IPS-NIHi11 (cell line): ENCODE measurements at places on chromosomes 1 and 21.

GRCh38 chr1:40825996-40826395 lies 36.2 kb downstream of the CITED4 start:
- no peak for DNase-seq

DNA sequence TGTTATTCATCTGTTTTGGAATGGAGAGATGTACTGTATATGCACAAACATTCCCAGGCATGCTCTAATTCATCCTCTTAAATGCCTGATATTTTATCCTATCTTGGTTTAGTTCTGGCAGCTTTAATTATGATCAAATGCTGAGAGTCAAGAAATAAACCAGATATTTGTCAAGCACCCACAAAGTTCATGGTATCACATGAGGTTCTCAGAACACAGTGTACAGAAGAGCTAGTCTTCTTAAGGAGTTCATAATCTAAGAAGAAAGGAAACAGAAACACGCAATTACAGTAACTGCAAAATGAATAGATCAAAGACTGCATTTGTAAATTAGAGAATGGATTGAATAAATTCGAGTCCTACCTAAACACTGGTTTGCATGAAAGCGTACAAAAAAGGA lies 58.3 kb upstream of the KCNH1 start:
- no peak for DNase-seq

DNA sequence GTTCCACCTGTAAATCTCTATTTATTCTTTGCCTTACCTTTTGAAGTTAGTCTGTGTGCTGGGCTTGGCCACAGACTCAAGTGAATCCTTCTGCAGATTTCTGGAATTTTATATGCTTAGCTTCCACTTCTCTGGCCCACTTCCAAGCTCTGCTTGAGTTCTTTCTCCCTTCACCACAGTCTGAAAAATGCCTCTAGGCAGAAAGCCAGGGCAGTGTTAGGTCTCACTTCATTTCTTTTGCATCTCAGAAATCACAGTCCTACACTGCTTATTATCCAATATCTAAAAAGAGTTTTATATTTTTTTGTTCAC lies 48.9 kb downstream of the INKA2 start:
- peak; percentile 24 for DNase-seq

DNA sequence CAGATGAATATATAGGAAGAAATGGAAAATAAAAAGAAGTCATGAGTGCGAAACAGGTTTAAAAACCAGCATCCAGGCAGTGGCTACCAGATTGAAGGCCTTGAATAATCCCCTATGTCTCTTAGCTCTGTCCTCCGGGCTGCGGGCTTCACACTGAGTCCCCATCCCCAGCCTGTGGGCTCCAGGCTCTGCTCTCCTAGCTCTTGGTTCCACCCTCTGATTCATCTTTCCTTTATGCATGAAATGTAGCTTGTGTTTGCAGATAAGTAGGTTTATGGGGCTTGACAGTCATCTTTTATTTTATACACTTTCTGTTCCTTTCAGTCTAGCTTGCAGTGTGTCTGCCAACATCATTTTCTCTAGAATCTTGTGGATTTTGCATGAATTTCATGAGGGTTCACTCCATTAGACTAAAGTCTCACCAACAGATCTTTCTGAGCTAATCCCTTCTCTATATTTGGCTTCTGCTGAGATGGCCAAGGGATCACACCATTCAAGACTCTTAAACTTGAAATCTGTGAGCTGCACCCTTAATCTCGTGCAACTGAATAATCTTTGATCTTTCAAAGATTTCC lies 174.5 kb downstream of the PLPPR4 start:
- DNase-seq: no peak

DNA sequence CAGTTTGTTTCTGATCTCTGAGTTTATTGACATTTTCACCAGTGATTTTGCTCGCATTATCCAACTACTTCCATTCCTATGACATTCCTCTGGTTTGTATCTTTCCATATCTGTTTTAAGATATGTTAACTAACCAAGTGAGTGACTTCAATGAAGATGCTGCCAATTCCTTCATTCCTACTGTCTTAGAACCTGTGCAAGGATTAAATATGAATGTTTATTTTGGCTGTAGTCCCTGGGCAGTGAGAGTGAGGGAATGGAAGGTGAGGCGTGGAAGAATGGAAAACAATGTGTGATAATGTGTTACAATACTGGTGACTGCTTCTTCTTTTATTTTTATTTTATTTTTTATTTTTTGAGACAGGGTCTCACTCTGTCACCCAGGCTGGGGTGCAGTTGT lies 183.0 kb downstream of the SDCCAG8 start:
- DNase-seq: no peak

DNA sequence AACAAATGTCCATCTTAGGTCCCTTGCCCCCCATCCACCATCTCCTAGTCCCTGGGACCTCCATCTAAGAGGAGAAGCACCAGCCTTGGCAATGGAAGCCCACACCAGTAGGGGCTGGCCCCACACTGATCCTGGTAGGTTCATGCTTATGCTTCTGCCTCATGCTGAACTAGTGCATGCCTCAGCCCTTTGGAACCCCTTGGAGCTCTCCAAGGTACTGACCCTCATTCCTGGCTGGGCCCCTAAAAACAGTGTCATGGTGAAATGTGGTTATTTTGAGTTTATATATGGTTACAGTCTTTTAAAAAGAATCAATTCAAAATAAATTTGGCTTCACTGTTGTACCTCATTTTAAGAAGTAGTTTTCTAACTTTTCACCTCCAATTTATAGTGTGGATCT lies 108.3 kb downstream of the HIVEP3 start:
- DNase-seq: peak; percentile 73

DNA sequence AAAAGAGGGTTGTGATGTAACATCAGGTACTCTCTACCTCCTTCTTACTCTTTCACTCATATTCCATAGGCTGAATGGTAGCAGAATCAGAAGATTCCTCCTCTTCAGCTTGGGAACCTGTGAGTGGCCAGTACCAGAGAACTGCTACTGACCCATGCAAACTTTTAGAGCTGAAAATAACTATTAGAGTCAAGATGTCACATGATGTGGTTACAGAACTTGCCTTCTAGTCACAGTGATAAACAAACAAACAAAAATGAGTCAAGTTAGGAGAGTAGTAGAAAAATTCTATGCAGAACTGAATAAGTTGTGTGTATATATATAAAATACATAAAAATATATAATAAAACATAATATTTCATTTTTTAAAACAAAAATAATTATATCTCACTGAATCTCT lies 47.6 kb upstream of the RGS1 start:
- no peak for DNase-seq

DNA sequence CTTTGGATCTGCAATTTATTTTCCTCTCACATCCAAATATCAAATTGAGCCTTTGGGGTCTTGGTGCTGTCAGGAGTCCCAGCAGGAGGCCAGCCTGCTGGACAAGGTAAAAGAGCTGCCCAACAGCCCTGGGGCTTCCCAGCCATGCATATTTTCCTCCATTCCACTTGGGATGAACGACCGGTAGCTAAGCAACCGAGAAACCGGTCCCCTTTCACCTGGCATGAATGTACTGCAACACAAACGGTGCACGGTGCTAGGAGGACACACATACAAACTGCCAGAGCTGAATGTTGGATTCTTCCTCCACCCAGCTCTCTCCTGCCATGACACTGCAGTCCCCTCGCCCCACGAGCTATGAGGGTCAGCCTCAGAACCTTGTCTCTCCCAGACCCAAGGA lies 42.7 kb downstream of the BCAR3 start:
- DNase-seq: peak; percentile 63

- no peak for DNase-seq
These were observed 3.5 kb upstream of the C1orf159 start for GRCh38 chr1:1119272-1119890.

- peak; percentile 59 for DNase-seq
These were observed 1.3 kb downstream of the PLD5 start for GRCh38 chr1:242522996-242523718.

GRCh38 chr1:33379631-33380354 lies 51.1 kb downstream of the PHC2 start:
- no peak for DNase-seq

GRCh38 chr1:228178737-228179684 lies 13.4 kb downstream of the IBA57 start:
- DNase-seq: no peak

DNA sequence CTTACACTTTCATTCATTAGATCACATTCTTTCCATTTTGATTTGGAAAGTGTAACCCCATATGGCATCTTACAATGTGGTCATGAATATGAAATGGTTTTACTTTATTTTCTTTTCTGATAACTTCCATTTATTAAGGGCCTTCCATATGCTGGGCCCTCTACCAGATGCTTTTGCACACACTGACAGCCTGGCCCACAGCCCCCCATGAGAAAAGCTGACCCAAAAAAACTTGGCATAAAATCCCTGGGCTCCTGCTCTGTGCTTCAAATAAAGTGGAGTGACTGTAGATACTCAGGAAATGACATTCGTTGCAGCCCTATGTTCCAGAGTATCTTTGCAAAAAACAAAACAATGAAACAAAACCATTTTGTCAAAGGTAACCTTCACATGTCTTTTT lies 48.8 kb downstream of the PRDX6 start:
- no peak for DNase-seq

GRCh38 chr21:36127250-36127904 lies 7.5 kb upstream of the CBR3 start:
- no peak for DNase-seq

DNA sequence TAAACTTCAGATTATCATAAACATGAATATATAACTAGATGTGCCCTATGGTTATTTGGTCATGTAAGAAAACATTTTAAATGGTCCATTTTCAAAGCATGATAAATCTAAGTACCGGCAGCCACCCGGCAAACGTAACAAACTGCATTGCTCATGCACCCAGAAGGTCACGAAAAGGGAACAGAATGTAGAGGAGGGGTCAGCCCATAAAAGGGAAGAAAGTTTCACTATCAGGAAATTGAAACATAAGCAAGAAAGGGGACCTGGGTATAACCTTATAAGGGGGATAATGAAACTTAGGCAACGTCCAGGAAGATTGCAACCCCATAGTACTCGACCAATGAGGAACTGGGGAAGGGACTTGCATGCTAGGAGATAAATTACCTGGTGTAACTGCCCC lies 421.2 kb upstream of the ZRANB2 start:
- DNase-seq: no peak

GRCh38 chr1:174894117-174894762 lies 105.5 kb upstream of the CACYBP start:
- no peak for DNase-seq

- peak; percentile 82 for DNase-seq
These were observed 1.3 kb downstream of the HES3 start for GRCh38 chr1:6245086-6245868.

GRCh38 chr1:109721971-109722370 lies 9.9 kb downstream of the GSTM5 start:
- DNase-seq: no peak

DNA sequence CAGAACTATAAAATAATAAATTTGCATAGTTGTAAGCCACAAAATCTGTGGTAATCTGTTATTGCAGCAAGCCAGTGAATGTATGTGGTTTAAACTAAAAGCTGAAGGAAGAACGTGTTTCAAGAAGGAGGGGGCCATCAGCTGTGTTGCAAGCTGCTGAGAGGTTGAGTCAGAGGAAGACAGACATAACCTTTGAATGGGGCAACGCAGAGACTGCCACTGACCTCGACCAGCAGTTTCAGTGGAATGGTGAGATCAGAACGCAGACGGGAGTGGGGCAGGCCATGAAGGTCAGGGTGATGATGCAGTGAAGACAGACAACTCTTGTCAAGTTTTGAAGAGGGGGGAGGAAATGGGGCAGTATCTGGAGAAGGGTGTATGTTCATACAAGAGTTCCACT lies 23.2 kb upstream of the QSOX1 start:
- DNase-seq: no peak

DNA sequence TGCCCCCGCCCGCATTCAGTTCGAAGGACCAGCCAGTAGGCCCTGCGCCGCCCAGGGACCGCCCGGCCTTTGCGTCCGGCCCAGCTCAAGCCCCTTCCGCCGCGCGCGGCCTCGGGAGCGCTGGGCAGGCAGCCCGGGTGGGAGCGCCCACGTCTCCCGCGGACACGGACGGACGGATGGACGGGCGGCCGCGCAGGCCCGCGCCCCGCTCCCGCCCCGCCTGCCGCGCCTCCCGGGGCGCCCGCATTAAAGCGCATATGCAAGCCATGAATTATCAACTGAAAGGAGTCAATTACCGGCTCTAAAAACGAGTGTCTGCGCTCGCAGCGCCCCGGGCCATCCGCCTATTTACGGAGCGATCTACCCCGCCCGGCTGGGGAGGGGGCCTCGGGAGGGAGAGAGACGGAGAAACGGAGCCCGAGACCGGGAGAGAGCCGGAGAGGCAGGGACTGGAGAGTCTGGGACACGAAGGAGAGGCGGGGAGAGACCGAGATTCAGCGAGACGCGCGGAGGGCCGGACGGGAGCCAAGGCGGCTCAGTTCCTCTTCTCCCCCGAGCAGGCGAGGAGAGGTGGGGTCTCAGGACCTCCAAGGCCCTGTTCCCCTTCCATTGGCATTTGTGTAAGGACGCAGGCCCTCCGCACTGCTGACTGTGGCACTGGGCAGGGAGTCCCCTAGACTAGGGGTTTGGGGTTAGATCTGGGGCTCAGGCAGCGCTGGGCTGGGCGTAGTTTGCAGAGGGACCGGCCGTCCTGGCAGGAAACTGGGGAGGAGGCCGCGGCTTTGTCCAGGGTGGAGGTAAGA lies 41.3 kb upstream of the DMBX1 start:
- peak; percentile 84 for DNase-seq

DNA sequence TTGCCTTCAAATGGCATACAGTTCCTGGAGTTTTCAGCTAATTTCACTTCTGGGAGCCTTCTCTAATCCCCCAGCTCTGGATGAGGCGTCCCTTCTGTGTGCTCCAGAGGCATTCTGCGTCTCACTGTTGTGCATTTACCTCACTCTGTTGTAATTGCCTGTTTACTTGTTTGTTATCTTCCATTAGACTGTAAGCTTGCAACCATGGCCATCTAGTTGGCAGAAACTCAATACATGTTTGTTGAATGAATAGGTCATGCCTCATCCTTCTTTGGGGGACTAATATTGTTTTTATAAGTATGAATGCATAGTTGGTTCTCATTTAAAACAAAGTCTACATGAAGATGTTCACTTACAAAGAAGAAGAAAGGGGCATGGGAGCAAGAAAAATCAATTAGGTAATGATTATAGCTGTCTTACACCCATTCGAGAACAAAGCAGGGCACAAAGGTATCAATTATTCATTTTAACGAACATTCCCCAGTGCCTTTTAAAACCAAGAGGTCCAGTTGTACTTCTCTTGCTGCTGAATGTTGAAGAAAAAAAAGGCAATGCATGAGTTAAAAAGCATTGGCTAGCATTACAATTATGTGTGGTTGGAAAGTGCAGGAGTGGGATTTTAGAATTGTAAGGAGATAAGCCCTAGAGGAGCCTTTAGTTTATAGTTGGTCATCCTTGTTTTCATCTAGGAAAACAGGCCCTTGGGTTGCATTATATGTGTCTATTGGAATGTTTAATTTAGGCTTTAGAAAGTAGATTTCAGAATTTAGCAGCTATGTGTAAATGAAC lies 6.0 kb downstream of the RGL1 start:
- no peak for DNase-seq

GRCh38 chr1:116586741-116587143 lies 15.9 kb upstream of the CD58 start:
- DNase-seq: peak; percentile 38

DNA sequence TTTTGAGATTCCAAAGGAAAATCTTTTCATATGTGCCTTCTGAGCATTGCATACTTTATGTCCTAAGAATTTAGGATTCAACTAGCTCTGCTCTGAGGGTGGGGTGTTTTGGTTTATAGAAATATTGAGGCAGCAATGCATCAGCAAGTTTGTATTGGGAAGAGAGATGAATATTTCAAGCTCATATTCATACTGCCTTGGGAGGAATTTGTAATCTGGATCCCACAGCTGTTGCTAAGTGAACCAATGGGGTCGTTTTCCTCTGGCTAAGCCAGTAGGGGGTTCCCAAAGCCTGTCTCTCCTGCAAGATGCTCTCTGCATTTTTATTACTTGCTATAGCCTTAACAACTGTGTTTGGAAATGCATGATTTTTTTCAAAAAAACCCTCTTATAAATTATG lies 130.6 kb downstream of the SNX7 start:
- no peak for DNase-seq
